Activated CD8-positive, alpha-beta memory T cell treated with anti-CD3 and anti-CD28 coated beads for 1 hour (primary cell): ENCODE measurements at places on chromosomes 3 and 15.

GRCh38 chr15:27097506-27097905 lies 126.5 kb downstream of the GABRG3 start:
- DNase-seq, result no peak

DNA sequence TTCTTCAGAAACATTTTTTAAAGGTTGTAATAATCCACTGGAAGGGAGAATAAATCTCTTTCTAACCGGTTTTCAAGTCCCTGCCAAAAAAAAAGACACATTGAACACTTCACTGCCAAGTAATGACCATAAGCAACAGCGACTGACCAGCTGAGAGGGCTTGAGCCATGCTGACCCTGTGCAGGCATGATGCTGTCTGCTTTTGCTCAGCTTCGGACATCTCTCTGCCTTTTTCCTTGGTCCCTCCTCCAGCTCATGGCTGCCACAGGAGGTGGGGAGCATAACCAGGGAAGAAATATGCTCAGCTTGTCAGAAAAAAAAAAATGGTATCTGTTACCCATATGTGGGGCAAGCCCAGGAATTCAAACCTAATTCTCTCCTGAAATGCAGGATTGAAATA lies 1.5 kb downstream of the IGSF10 start:
- DNase-seq, result no peak

DNA sequence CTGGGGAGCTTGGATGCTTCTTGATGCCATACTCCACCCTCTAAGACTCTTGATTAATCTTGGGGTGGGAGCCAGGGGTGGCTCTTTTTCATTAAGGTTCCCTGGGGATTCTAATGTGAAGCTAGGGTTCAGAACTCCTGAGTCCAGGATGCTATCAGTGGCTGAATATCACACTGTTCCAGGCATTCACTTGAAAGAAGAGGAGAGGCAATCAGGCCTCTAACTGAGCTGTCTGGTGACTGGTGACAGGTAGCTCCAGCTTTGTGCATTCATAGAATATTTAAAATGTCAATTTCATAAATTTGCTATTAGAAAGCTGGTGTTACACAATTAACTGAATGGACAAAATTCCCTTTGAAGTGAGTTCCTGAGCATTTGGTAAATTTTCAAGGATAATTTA lies 139.0 kb downstream of the CHDH start:
- DNase-seq, result no peak

DNA sequence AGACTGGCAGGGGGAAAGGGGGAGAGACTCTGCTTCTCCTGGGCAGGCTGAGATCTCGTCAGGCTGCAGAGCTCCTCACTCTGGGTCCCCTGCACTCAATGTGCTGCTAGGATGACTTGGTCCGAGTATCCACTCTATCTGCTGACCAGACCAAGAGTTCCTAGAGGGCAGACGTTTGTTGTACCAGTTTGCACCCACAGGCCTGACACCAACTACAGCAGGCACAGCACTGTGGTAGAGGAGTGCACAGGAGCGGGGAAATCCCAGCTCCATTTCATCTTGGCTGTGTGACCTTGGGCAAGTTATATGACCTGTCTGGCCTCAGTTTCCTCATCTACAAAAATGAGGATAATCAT lies 29.0 kb downstream of the CCDC12 start:
- DNase-seq, result no peak

- no peak for DNase-seq
These were observed 94.0 kb downstream of the CYP19A1 start for GRCh38 chr15:51244423-51244869.

GRCh38 chr15:84752700-84753099 lies 4.3 kb downstream of the ZNF592 start:
- DNase-seq, result no peak

- no peak for DNase-seq
These were observed 62.6 kb upstream of the ATP11B start for GRCh38 chr3:182730675-182731042.

DNA sequence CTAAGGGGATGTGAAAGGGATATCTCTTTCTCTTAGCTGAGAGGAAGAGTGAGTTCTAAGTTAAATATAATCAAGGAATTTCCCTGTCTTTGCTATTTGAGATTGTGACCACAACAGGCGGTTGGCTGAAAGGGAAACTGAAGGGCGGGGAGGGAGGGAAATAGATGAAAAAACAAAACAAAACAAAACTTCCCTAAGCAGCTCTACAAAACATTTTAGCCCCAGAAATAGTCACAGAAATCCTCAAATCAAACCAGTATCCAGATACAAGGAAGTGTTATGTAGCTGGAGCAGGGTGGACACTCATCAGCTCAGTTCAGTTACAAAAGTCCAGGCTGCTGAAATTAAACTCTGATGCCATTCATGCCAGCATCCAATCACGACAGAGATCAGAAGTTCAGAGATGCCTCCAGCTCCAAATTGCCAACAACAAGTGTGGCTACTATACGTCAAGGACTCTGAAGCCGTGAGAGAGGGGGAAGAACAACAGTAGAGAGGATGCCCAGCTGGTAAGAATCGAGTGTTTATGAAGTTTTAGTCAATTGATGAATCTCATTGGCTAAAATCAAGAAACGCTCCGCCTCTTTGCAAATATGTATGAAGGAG lies 319 bp upstream of the TP63 start:
- no peak for DNase-seq

DNA sequence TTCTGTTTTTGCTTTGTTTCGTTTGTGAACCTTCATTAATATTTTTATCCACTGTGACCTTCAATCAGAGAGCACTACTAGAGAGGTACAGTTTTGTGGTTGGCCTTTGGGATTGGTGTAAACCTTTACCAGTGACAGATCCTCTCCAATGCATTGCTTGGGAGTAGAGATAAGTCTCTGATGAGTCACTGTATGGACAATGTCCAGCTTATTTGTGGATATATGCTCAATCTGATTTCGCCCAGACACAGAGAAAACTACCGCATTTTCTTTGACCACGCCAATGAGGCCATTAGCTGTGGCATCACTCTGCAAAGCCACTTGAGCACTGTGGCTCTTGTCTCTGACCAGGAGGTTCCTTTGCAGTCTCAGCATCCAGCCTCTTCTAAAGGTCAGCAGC lies 964.7 kb downstream of the TUSC7 start:
- no peak for DNase-seq

GRCh38 chr3:14549256-14549919 lies 9.2 kb upstream of the GRIP2 start:
- no peak for DNase-seq

GRCh38 chr3:49523756-49524747 lies 30.2 kb upstream of the BSN start:
- no peak for DNase-seq

DNA sequence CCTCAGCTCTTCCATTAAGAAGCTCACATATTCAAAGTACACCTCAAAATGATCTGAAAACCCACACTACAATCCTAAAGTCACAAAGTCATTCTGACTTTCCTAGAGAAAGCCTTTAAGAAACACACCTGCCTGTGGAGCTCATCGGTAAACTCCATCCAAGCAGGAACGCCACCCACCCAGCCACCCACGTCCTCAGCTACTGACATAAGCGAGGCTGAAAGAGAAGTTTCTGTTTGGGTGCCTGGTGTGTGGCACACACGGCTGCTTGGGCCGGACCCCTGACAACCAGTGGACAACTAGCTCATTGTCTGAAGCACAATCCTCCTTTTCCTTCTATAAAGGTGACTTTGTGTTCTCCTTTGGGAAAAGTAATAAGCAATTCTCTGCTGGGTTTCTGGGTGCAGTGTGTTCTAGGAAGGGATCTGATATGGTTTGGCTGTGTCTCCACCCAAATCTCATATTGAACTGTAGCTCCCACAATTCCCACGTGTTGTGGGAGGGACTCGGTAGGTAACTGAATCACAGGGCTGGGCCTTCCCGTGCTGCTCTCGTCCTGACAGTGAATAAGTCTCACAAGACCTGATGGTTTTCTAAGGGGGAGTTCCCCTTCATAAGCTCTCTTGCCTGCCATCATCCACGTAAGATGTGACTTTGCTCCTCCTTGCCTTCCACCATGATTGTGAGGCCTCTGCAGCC lies 26.1 kb downstream of the FAM174B start:
- no peak for DNase-seq

- DNase-seq, result no peak
These were observed 180.9 kb upstream of the ROPN1 start for GRCh38 chr3:124172816-124173215.

- no peak for DNase-seq
These were observed 14.9 kb downstream of the ZBTB47 start for GRCh38 chr3:42668413-42668760.

GRCh38 chr15:90585863-90586262 lies 56.1 kb downstream of the CRTC3 start:
- no peak for DNase-seq

DNA sequence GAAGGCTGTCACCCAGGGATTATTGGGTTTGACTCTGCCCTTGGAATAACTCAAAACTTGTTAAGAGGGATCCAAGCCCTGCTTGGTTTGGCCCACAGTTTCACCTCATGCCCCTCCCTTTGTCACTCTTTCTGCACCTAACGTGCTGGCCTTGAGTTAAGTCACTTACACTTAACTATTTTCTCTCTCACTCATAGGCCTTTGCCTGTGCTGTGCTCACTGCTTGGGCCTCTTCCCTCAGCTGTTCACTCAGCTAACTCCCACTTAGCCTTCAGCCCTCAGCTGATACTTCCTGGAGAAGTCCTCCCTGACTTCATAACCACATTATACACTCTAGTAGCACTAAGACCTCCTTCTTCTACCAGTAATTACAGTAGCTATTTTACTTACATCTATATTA lies 133.3 kb downstream of the CMSS1 start:
- DNase-seq, result no peak

- DNase-seq, result no peak
These were observed 12.1 kb downstream of the TBC1D2B start for GRCh38 chr15:78065284-78065872.

DNA sequence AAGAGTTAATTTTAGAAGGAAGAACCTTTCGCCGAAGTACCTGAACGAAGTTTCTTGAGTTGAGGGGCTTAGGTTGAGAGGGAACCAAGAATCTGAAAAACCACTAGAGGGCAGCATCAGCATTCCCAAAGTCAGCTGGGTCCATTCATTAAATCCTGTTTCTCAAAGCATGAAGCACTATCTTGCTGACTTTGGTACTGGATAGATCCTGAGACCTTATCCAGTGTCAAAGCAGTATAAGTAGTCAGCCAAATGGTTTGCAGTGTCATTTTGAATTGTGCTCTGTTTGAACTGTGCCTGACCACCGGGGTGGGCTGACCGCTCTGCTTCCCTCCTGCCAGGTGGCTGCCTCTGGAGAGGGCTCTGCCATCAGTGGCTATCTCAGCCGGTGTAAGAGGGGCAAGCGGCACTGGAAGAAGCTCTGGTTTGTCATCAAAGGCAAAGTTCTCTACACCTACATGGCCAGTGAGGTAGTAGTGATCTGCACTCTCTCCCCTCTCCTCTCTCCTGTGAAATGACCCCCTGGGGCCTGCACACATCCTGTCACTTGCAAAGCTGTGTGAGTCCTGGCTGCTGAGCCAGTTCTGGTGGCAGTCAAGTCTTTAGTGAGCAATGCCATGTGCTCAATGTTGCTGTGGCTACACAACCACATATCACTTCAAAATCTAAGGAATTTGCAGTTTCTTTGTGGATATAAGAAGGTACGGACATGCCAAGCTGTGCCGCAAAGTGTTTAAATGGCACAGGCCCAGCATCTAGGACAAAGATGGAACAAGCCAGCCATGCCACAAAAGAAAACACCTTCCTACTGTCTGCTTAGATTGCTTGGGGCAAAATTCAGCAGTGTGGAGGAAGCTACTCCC lies 21.4 kb upstream of the NR2C2 start:
- no peak for DNase-seq

- DNase-seq, result no peak
These were observed 154.6 kb downstream of the POLR2M start for GRCh38 chr15:57861034-57861638.

GRCh38 chr15:31349233-31350141 lies 22.9 kb downstream of the KLF13 start:
- DNase-seq, result no peak

GRCh38 chr3:99753268-99753975 lies 64.2 kb upstream of the CMSS1 start:
- no peak for DNase-seq

GRCh38 chr3:98531622-98532274 lies at the start of gene GPR15:
TSS of gene GPR15 (plus strand) at chr3:98531978. CDS start at chr3:98532034, 56 bp downstream.
- no peak for DNase-seq

- no peak for DNase-seq
These were observed 157.1 kb upstream of the BCHE start for GRCh38 chr3:165994293-165994692.

- no peak for DNase-seq
These were observed 169.7 kb upstream of the AGTR1 start for GRCh38 chr3:148528024-148528423.

- DNase-seq, result no peak
These were observed 29.7 kb downstream of the TJP1 start for GRCh38 chr15:29792426-29793159.

- DNase-seq, result no peak
These were observed 103.5 kb downstream of the CORO2B start for GRCh38 chr15:68682330-68682729.

- DNase-seq, result no peak
These were observed 169.0 kb downstream of the OPA1 start for GRCh38 chr3:193761969-193762368.

- no peak for DNase-seq
These were observed 205.4 kb upstream of the TSC22D2 start for GRCh38 chr3:150202711-150203110.

DNA sequence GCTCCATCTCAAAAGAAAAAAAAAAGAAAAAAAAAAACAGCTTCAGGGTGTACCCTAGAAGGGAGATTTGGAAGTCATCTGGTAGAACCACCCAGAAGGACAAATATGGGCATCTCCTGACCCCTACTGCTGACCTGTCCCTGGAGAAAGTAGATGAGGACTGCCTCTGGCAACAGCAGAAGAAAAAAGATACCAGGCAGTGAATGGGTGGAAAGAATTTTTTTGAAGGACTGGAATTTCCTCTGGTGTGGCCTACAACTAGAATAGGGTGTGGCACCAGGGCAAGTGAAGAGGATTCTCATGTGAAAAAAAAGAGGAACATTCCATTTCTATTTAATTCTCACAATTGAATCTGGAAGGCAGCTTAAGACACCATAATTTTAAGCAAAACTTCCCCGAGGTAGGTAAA lies 3.1 kb downstream of the ANXA2 start:
- DNase-seq, result no peak

GRCh38 chr3:32316976-32317375 lies 74.7 kb upstream of the CMTM7 start:
- DNase-seq, result no peak

DNA sequence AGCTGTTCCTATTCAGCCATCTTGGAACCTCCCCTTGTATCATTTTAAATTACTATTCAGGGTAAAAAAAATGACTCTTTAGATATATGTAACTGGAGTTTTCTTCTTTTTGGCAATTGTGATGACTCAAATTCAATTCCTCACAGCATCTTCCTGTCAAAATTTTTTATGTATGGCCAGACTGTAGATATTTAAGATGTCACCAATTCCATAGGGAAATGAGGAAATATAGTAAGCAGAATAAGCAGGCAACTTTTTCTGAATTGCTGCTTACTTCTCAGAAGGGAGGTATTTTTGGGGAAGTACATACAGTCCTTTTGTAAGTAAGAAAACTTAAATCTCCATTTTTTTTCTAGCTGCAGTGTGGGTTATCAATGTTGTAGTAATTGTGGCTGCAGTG lies 28.8 kb downstream of the EAF2 start:
- DNase-seq, result no peak
